ENCODE measurements at places on chromosomes 4 and X.

- DNase-seq, result no peak
These were observed 1.5 kb upstream of the IL21 start for GRCh38 chr4:122622400-122622799.

- DNase-seq, result no peak
These were observed 85.1 kb downstream of the ARAP2 start for GRCh38 chr4:36159208-36159607.

DNA sequence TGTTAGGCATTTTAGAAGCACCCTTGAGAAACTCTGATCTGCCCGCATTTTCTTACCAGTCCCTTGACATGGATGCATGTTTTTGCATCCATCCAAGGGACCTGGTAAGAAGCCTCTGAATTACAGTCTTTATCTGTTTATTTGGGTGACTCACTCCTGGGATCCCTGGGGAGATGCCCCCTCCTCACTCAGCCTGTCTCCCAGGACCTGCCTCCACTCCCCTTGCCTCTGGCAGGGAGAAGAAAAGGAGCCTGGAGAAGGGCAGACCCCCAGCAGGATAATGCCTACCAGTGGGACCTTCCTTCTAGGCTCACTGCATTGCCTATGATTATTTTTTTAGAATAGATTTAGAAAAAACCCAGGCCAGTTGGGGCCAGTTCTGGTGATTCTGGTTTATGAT, 329.4 kb downstream of the PTTG2 start:
- DNase-seq, result no peak

- no peak for DNase-seq
These were observed 133.3 kb upstream of the SFRP2 start for GRCh38 chr4:153922148-153922547.

GRCh38 chrX:153885968-153886903, at the start of gene L1CAM:
Gene L1CAM, minus strand, starts transcription at chrX:153886173. Its CDS starts 10,337 bp downstream, at chrX:153875836.
- DNase-seq, result no peak

DNA sequence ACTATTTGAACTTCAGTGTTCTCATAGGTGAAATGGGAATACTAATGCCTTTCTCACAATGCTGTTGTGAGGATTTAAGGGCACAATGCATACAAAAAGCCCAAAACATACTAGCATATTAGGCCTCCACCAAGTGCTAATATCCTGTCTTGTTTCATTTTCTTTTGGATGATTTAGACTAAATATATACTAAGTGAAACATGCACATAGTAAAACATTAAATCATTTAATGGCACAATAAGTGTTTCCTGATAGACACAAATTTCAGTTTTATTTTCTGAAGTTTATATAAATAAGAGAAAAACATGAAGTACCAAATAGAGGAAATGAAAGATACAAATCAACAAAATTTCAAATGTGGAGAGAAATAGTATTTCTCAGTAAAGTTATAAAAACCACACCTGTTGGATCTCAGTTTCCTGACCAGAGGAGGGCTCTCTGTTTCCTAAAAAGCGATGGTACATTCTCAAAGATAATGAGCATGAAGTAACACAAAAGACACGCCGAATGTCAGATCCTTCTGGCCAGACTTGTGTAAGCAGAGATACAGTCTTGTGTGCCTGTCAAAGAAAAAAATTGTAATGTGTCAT, 25.1 kb downstream of the DDX60 start:
- no peak for DNase-seq

Data from stimulated activated CD8-positive, alpha-beta memory T cell treated with anti-CD3 and anti-CD28 coated beads, Interleukin-2, amount 100 ng/mL, for 48 hours (primary cell).